ENCODE measurements at places on chromosomes 2 and 18. TPM values are rescaled to one million over a fixed set of nuclear protein-coding genes. Genes with fewer than 3 reads are reported as not detected.

DNA sequence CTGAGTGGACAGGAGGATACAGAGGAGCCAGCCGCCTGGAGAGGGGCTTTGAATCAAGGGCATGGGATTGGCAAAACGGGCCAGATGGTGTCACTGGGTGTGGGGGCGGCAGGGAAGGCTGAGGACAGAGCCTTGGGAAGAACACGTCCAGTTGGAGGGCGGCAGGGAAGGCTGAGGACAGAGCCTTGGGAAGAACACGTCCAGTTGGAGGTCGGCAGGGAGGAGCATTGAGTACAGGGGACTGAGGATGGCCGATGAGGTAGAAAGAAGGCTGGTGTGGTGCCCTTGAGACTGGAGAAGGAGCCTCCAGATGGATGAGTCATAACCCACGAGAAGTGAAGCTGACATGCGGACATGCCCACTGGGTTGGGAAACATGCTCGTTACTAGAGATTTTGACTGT lies 4.5 kb downstream of the HES6 start:
- H3K36me3 ChIP-seq, result no peaks in the 10 kb centered on the region
- peaks cover 10% of the 10 kb centered on the region for H3K4me1 ChIP-seq
- no peak overlapping the region for H3K27ac ChIP-seq
- peak overlapping the region; percentile 26 for H3K4me3 ChIP-seq

DNA sequence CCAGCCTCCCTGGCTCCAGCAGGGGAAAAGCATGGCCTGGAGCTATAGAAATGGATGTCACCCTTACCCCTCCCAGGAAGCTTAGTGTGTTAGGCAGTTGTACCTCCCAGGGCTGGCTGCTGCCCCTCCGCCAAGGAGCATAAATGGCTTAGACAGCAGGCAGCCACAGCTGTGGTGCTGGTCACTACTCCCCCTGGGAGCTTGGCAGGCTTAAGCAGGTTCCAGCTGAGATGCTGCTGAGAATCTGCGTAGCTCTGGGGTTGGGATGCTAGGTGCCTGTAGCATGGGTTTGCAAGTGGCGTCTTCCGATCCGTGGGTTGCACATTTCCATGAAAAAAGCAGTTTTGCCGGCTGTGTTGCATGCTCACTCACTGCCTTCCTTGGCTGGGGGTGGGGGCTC lies 369.7 kb downstream of the CTNNA2 start:
- no peak for DNase-seq
- peaks cover 3% of the 10 kb centered on the region for H3K27me3 ChIP-seq
- no peak overlapping the region for H3K4me3 ChIP-seq
- no peaks in the 10 kb centered on the region for H3K36me3 ChIP-seq
- H3K27ac ChIP-seq, result no peak overlapping the region

MAL gene
- 54.0 TPM for total RNA-seq

AKAIN1 gene
- not detected for total RNA-seq

WDR54 gene
- 132 TPM for total RNA-seq

EMILIN2 gene
- total RNA-seq, result 19.4 TPM

PDE11A gene
- total RNA-seq, result not detected

SEPTIN10 gene
- 0.86 TPM for total RNA-seq
